ENCODE measurements at places on chromosomes 6 and 20.

- no peak for DNase-seq
Observed at GRCh38 chr20:11001764-11002540, 328.2 kb upstream of the JAG1 start.

DNA sequence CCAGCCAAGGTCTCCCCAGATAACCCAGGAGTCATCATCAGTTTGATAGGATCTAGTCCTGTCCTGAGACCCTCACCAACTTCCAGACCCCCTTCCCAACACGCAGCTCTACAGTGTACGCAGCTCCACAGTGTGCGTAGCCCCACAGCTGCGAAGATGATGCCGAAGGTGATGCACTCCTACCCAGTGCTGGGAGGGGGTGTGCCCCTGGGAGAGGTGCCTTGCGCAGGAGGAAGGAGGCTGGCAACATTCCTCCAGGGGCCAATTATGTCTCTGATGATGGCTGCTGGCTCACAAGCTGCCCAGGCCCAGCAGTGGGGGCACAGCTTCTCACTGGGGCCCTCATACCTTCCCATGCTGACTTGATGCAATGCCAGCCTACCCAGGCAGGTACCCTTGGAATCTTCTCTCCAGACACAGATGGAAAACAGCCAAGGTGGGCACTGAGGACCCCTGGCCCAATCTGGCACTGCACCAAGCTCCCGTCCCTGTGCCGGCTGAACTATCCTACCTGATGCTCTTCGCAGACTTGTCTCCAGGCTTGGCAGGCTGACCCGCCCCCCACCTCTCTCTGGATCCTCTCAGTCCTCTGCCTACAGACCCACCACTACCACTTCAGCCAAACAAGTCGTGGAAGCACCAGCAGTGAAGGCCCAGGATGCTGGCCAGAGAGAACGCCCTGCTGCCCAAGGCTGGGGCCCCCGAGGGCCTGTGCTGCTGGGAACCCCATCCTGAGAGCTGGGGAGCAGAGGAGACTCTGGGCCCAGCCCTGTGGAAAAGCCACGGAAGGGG is 1.4 kb downstream of the ZNF512B start:
- DNase-seq = no peak

GRCh38 chr6:22300273-22300998 is 3.6 kb upstream of the PRL start:
- DNase-seq = no peak

- no peak for DNase-seq
Observed at GRCh38 chr6:105184921-105185320, 5.1 kb upstream of the POPDC3 start.

DNA sequence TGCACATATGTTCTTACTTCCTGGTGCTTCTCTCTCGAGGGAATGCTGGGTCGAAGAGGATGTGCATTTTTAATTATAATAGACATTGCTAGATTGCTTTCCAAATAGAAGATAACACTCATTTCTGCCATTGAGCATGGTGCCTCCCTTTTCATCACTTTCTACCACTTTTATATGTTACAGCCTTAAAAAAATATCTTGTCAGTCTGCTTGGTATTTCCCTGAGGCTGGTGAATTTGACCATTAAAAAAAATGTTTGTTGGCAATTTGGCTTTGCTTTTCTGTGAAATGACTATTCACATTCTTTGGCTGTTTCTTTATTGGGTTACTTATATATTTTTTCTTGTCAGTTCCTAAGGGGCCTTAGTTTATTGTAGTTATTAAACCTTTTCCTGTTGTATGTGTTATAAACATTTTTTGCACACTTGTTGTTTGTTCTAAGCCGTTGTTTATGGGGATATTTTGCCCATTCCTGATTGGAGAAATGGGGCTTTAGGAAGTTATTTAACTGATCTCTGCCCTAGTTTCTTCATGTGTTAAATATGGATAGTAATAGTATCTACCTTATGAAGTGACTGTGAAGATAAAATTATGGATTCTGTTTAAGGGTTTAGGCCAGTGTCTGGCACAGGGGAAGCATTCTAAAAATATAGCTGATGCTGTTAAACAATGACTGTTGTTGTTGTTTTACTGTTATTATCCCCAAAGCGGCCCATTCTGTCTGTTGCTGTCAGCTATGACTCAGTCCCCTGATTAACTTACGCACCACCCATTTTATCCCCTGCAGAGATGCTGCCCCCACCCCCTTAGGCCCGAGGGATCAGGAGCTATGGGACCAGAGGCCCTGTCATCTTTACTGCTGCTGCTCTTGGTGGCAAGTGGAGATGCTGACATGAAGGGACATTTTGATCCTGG is 3.8 kb downstream of the DDR1 start:
- DNase-seq = no peak

DNA sequence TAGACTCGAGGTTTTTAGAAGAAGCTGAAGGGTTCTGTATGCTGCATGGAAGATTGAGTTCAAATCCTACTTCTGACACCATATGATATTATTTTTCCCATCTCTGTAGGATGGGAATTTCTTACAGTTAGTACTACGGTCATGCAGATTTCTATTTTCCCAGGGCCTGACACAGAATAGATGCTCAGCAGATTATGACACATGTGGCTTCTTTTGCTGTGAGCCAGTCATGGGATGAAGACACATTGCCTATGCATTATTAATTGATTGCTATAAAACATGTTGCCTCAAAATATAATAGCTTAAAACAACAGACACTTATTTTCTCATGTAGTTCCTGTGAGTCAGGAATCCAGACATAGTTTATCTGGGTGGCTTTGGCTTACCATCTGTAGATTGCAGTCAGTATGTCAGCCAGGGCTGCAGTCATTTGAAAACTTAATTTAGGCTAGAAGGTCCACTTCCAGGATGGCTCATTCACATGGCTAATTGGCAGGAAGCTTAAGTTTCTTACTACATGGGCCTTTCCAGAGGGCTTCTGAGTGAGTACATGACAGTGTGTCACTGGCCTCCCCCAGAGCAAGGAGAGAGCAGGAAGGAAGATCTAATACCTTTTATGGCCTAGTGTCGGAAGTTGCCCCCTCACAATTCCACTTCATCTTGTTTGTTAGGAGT is 29.5 kb downstream of the TOP1 start:
- no peak for DNase-seq

GRCh38 chr6:78701407-78701806 is 165.9 kb upstream of the IRAK1BP1 start:
- DNase-seq = no peak

- DNase-seq = no peak
Observed at GRCh38 chr20:10610251-10610650, 63.5 kb downstream of the JAG1 start.

- DNase-seq = peak; percentile 90
Observed at GRCh38 chr6:37048851-37049757, 43.6 kb downstream of the FGD2 start.

GRCh38 chr6:116472706-116473105 is 11.5 kb downstream of the CALHM6 start:
- no peak for DNase-seq

DNA sequence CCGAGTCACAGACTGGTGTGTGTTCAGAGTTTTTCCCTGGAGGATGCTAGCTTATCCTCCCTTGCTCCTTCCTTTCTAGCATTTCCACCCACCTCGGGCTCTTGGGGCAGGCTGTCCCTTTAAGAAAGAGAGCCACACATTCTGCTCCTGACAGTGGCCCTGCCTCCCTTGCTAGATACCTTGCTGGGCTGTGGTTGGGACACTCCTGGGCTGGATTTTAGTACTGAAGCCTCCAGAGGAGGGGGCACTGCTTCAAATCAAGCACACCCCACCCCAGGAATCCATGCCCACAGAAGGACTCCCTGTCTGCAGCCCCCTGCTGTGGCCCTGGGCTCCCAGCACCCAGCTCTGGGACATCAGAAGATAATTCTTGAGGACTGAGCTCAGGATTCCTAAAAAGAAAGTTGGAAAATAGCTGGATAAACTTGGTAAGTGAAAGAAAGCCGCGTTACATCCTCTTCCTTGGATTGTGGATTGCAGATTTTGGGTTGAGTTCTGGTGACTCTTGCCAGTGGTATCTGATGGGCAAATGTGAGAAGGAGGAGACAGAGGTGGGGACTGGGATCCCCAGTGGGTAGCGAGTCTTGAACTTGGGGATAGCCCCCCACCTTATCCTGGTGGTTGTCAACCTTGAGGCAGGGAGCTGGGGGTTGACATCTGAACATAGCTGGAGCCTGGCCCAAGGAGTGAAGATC is 29.0 kb downstream of the DAAM2 start:
- no peak for DNase-seq

DNA sequence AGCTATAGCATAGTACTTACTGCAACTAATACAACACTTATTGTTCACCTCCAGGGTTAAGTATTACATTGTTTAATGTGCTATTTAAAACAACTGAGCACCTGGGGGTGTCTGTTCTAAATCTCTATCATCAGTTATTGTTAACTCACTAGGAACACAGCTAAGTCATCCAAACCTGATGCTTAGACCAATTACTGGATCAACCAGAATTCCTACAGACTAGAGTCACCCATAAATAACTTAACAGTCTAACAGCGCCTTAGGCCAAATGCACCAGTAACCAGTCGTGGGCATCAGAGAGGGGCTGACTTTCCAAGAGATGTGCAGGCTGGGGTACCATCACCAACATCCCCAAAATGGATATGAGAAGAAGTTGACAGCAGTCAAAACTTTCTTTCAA is 110.7 kb downstream of the ADTRP start:
- no peak for DNase-seq

DNA sequence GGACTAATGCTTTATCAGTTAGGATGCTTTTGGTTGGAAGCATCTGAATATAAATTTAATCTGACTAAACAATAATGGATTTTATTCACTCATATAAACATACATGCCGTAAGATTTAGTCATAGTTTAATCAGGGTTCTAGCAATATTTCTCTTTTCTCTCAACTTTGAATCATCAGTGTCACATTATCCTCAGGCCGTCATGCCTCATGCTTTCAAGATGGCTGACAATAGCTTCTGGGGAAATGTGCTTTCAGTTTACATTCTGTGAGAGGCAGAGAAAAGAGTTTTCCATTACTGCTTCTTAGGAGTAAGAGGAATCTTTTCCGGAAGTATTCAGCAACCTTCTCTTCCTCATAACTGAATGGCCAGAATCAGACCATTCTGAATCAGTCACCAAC is 162.2 kb downstream of the GJA1 start:
- no peak for DNase-seq

DNA sequence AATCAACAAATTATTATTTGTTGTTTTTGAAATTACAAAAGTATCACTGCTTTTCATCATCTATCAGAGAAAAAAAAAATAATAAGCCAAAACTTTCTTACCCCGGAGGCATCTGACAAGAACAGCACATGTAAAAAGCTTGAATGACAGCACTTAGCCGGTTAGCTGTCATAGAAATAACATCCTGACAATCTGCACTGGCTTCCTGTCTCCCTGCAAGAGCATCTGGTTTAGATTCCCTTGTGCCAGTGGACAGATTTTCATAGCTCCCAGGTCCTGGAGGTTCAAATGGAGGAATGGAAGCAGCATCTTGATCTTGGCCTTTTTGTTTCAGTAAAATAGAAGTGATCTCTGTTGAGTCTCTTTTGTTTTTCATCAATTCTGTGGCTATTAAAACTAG is 74.8 kb downstream of the HACE1 start:
- DNase-seq = no peak

DNA sequence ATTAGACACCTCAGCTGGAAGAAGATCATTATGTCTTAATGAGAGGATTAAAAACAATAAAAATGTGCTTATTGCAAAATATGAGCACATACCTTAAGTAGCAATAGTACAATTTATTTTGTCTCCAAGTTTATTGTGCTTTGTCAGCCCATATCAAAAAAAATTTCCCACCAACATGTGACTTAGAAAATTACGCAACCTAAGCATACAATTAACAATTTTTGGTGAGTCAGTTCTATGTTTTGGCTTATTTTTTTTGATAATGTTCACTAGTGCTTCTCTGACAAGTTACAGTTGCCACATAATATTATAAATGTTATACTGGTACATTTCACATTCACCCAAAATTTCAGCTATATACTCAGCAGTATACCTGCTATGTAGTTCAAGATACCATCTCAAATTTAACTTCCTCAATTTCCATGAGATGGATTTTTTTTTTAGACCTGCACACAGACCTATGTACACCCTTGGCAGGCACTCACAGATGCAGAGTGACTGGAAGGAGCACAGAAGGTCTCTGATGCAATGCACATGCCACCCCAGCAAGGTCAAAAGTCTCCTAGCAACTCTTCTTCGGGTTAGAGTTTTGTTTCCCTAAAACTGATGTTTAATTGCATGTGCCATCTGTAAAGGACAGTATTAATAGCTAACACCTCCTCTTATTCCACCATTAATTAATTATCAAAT is 112.4 kb downstream of the PRKN start:
- no peak for DNase-seq

DNA sequence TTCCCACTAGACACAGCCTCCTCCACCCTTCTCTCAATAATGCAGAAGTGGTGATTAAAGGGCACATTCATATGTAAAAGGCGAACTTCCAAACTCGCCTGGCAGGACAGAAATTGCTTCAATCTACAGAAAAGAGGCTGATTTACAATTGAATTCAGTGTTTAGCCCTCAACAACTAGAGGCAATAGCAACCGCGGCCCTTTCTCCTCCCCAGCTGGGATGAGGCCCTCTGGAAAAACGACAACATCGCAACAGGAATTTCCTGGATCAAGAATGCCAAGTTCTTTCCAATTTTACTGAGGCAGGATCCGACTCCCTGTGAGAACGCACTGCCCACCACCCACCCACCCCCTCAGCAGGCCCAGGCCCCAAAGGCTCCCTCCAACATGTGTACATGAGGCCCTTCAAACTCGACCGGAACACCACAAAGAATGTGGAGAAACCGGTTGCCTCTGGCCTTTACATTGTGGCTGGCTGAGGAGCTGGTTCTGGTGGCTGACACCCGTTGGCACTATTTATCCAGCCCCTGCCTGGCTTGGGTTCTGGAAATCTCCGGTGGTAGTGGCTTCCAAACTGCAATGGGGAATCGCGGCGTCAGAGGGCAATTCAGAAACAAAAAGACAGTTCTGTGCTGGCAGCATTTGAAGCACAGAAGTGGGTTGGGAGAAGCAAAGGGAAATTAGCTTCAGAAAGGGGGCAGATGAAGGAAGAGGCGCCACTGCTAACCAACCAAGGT is 36.8 kb downstream of the ZMYND8 start:
- no peak for DNase-seq

GRCh38 chr6:166786704-166787293 is 159.7 kb upstream of the RPS6KA2 start:
- no peak for DNase-seq

DNA sequence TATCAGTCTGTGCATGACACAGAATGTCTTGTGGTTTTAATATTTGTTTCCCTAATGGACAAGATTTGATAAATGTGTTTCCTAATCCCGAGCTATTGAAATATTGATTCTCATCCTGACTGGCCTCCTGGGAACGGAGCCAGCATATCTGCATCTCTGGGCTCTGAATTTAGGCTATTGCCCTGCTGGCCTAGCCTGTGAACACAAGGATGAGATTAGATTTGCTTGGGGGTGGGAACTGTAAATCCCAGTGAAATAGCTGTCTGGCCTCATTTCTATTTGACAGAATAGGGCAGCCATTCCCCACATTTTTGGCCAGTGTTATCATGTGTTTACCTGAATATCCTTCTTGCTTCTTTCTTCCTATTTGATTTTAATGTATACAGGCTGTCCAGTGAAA is 198.4 kb upstream of the SOX4 start:
- no peak for DNase-seq
